Stimulated activated CD4-positive, alpha-beta T cell treated with anti-CD3 and anti-CD28 coated beads, Interleukin-12 subunit alpha, Interleukin-12 subunit beta, amount 100 ng/mL, for 24 hours (primary cell): ENCODE measurements at places on chromosomes 3 and 15.

- no peak for DNase-seq
These were observed 83.5 kb upstream of the PRR20G start for GRCh38 chr3:127371334-127371733.

DNA sequence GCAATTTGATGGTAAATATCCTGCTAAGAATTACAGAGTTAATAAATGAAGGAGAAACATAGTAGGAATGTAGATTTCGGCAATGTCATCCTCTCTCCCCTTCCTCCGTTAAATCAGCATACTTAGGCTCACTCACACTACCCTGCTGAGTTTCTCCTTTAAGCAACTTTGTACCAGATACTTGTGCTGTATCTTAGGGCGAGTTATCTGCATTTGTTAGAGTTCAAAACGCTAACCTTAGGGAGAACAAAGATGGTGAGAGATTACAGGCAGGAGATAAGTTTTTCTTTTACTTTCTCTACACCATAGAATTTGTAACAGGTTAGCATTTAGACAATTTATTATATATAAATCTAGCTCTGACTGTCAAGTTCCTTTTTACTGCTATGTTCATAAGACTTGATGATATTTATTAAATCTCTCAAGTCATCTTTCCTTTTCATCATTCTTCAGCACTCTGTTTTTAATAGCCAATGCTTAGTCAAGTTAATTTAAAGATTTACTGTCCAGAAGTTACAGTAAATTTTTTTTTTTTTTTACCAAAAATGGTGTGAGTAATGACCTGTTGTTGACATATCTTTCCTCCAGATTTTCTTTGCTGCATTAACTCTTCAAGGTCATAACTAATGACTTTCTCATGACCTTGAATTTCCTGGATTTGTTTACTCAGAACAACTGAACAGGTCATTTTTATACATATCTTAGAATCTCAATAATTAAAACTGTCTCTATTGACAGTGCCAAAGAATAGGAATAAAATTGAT is 22.2 kb downstream of the SUCNR1 start:
- no peak for DNase-seq

DNA sequence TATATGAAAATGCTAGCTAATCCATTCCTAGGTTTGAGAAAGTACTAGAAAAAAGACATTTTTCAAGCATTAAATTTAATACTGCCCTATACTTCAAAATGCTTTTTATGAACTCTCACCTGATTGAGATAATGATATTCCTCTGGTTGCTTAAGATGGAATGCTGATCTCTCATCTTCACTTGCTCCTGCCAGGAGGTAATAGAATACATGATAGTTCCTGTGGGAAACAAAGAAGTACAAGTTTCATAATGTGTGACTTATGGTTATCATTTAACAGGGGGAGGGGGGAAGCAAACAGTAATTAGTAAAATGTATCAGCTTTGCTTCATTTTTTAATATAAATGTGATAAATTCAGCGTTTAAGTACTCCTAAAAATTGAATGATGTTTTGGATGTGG is 97.2 kb downstream of the MYO9A start:
- DNase-seq, result no peak

- DNase-seq, result no peak
These were observed 95.3 kb upstream of the HES1 start for GRCh38 chr3:194040516-194041273.
